Osteoblast (primary cell): ENCODE measurements at places on chromosomes 6 and 20.
A peak's percentile ranks its signal among the peaks of the same experiment; 100 is the strongest.

DNA sequence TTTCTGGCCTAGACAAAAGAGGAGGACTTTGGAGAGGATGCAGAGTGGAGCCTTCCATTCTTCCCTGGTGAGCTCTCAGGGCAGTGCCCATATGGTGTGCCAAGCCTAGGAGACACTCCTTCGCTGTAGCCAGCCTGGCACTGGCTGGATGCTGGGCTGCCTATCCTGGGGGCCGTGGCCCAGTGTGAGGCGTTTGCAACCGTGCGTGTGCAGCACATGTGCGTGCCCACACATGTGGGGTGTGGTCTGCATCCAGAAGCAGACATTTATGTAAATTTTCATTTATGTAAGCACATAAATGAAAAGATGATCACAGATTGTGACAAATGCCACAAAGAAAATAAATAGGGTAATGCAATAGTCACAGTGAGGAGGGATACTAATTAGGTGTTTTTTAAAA lies 35.8 kb upstream of the ZNF831 start:
- no peak for DNase-seq

DNA sequence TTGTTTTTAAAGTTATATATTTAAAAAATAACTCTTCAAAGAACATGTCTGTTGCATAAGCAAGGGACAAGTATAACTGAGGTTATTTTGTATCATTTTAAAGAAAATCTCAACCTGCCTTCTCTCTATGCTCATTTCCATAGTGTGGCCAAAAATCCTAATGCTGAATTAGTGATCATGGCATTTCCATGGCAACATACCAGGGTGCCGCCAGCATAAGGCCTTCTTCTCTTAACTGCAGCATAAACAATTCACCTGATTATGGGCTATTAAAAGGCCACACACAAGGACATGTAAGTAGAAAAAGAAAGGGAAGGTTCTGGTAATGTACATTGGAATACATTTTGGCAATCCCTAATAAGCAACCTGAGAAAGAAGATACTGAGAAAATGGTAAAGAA lies 95.1 kb upstream of the RNF217 start:
- no peak for DNase-seq

GRCh38 chr20:35447082-35447789 lies 8.2 kb upstream of the CEP250 start:
- DNase-seq: peak; percentile 91

- peak; percentile 60 for DNase-seq
Measured at GRCh38 chr6:125095580-125096301, 57.8 kb upstream of the TPD52L1 start.

DNA sequence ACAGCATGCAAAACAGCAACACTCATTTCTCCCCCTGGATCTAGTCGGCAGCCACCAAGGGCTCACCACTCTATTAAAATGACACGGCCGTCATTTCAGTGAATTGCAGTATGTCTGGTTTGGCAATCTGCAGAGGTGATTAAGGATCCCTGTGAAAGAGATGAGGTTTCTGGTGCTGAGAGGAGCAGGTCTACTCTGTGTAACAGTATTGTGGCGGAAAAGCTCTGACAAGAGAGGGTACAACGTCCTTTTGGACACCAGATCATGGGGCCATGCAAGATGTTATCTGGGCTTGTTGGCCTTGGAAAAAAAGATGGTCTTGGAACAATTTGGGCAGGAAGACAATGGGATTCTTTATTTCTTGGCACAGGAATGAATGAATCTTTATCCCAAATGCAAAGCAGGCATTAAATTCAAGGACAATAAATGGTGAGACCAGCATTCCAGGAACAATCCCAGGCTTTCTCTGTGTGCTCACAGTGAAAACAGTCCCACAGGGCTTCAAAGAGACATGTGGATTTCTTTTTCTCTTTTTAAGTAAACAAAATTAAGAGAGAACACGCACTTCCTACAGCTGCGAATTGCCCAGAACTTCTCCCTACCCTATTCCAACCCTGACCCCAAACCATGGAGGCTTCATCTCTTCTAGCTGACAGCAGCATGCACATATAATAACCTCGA lies 33.7 kb upstream of the ADGRF1 start:
- no peak for DNase-seq

GRCh38 chr6:108169464-108170331 lies 3.9 kb downstream of the NR2E1 start:
- peak; percentile 87 for DNase-seq

- DNase-seq: no peak
Measured at GRCh38 chr20:51796340-51796739, 6.0 kb downstream of the SALL4 start.

DNA sequence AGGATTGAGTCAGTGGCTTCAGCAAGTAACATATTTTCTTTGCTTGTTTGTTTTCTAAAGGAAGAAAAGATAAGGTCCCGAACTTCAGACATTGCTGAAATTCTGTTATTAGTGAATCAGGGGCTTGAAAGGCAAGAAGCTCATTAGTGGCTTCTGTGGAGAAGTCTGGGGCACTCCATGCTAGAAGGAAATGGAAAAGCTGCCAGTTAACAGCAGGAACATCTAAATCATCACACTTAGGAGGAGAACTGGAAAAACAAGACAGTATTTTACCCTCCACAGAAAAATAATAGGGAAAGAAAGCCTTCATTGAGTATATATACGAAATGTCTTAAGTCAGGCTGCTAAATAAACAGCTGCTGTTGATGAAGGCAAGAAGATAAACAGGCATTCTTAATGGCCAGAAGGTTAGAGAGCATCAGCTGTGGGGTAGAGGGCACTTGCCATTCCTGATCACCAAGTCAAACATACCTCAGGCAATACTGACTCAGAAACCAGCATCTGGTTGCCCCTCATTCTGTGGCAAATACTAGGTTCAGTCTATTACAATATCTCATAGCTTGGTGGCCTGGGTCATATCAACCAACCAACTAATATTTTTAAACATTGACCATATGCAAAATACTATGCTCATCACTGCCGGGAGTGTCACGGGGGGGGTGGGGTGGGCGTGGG lies 143.2 kb upstream of the TENT5A start:
- peak; percentile 19 for DNase-seq

DNA sequence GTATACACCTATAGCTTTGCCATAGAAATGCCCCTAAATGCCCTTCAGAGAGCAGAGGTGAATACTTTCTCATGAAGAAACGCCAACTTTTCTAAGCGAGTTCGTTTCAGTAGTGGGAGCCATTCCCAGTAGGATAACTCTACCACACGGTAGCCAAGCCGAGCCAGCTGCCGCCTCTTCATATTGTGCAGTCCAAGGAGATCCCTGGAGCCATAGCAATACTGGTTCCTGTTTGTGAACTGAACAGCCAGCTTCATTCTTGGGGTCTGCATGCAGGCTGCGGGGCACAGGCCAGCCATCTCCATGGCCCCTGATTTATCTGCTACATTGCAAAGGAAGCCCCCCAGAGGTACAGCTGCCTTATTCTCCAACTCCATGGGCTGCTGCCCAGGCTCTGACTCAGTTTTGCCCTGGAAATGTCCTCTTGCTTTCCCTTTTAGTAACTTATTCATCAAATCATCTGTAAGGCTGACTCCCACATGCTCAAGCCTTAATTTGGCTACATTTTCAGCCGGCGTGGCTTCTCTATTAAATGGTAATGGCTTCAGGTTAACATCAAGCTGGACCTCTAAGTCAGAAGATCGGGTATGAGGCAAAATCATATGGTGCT lies 12.8 kb downstream of the FASTKD5 start:
- peak; percentile 49 for DNase-seq

DNA sequence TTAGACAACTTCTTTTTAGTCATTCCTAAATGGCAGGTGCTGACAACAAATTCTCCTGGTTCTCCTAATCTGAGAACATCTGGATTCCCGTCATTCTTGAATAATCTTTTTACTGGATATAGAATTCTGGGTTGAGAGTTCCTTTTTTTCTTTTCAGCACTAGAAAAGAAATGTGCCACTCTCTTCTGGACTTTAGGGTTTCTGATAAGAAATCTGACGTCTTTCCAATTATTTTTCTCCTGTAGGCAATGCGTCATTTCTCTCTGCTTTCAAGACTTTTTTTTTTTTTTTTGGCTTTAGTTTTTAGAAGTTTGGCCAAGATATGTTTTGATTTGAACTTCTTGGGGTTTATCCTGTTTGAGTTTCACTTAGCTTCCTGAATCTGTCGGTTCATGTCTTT lies 66.1 kb upstream of the RNF24 start:
- DNase-seq: no peak

DNA sequence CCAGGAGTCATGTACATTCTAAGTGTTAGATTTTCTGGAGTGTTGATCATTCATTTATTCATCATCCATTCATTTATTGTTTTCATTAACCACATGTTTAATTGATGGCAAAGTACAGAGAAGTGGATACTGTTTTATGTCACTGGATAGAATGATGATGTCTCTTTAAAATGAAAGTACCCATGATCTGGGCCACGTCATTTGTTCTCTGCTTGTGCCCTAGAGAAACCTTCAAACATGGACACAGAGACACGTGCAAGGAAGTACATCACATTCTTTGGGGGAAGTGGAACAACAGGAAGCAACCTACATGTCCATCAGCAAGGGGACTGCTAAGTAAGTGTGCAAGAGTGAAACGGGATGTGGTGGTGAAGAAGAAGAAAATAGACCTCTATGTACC lies 75.8 kb upstream of the TSHZ2 start:
- no peak for DNase-seq

DNA sequence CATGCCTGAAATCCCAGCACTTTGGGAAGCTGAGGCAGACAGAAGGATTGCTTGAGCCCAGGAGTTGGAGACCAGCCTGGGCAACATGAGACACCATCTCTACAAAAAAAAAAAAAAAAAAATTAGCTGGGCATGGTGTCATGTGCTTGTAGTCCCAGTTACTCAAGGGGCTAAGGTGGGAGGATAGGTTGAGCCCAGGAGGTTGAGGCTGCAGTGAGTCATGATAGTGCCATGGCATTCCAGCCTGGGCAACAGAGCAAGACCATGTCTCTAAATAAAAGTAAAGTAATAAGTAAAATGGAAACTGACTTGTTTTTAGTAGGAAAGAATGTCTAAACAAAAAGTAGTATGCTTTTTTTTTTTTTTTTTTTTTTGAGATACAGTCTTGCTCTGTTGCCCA lies 240.7 kb downstream of the ARID1B start:
- DNase-seq: no peak

DNA sequence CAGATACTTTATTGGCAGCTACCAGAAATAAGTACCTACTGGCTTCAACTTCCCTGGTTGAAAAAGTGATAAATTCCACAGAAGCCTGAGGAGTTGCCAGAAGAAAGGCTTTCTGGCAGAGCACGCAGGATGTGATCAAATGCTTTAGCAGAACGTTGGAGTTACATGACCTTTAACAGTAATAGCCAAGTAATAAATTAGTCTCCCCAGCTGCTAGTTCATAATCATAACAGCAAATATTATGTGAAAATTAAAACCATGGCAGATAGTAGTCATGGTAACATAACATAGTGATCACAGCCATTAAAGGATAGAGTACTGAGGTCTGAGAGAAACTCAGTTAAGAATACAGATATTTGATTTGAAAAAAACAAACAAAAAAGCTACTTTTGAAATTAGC lies 567.7 kb downstream of the ADGRB3 start:
- DNase-seq: no peak

DNA sequence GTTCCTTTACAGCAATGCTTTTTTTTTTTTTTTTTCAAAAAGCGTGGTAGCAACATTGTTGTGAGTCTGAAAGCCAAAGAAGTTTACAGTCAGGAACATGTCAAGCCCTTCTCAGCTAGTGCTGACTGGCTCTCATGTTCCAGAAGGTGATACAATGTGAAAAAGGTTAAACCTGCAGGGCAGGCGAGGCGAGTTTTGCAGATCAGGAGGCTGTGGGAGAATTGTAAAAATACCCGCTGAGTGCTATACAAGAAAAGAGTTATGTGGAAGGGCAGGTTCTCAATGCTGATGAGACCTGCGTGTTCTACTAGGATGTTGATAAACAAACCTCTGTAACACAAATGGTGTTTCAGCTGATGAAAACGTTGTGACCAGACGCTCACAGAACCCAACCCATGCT lies 30.9 kb upstream of the RPP40 start:
- DNase-seq: no peak

- DNase-seq: peak; percentile 62
Measured at GRCh38 chr20:63503524-63503923, 4.6 kb upstream of the EEF1A2 start.

DNA sequence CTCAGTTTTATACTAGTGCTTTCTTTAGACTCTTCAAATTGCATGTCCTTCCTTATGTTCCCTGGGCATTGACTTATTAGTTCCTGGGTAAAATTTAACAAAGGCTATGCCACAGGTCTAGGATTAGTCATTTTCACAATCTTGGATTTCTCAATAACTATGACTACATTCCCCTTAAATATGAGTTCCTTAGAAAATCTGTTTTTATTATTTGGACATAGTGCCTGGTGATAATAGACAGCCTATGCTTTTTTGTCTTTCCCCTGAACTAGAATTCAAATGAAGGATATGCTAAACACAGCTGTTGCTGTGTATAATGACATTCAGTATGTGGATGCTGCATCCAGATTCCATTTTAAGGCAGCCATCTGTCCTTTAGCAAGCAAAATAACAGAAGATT lies 1252.8 kb upstream of the GJE1 start:
- peak; percentile 55 for DNase-seq

GRCh38 chr20:9388160-9388812 lies 126.1 kb upstream of the LAMP5 start:
- no peak for DNase-seq

DNA sequence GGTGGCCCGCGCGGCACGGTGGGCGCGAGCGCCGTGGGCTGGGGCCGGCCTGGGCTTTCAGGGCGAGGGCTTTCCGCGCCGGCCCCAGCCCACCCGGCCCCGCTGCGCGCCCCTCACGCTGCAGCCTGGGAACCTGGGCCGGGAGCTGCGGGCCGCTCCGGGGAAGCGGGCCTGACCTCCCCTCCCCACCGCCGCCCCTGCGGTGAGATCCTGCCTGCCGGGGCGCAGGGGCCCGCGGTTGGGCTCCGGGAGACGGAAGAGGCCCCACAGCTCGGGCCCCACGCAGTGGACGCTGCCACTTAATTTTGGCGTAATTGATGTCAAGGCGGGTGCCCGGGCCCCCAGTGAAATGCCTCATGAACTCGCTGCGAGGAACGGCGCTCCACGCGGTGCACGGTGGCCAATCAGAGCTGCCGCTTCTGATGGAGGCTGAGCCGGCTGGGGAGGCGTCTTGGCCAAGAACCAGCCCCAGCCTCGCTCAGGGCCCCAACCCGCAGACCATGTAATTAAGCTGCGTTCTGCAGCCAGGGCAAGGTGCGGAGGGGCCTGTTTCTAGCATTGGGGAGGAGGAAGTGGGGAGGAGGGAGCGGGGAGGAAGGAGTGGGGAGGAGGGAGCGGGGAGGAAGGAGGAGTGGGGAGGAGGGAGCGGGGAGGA lies 96.1 kb upstream of the BHLHE23 start:
- peak; percentile 92 for DNase-seq

- no peak for DNase-seq
Measured at GRCh38 chr6:116012951-116013350, 47.7 kb downstream of the FRK start.

- DNase-seq: no peak
Measured at GRCh38 chr20:21004386-21005076, 101.6 kb downstream of the LINC00237 start.

- peak; percentile 91 for DNase-seq
Measured at GRCh38 chr20:10171864-10172751, 46.5 kb upstream of the SNAP25 start.

- DNase-seq: no peak
Measured at GRCh38 chr6:47634210-47635047, 64.0 kb upstream of the ADGRF4 start.

GRCh38 chr6:165183496-165184140 lies 125.8 kb downstream of the C6orf118 start:
- peak; percentile 5 for DNase-seq

- no peak for DNase-seq
Measured at GRCh38 chr6:11754625-11755271, 23.9 kb downstream of the ADTRP start.

- DNase-seq: no peak
Measured at GRCh38 chr20:39993742-39994141, 695.3 kb downstream of the MAFB start.
